ENCODE measurements at places on chromosomes 2 and 18. TPM values are rescaled to one million over a fixed set of nuclear protein-coding genes. Genes with fewer than 3 reads are reported as not detected.

GRCh38 chr2:13681936-13682335, 950.6 kb upstream of the LRATD1 start:
- DNase-seq, result no peak

- DNase-seq, result no peak
Observed at GRCh38 chr2:168165397-168165796, 82.0 kb downstream of the STK39 start.

- DNase-seq, result no peak
Observed at GRCh38 chr2:179655627-179656026, 205.8 kb downstream of the ZNF385B start.

GRCh38 chr18:50301074-50301473, 13.6 kb upstream of the CXXC1 start:
- DNase-seq, result no peak

DNA sequence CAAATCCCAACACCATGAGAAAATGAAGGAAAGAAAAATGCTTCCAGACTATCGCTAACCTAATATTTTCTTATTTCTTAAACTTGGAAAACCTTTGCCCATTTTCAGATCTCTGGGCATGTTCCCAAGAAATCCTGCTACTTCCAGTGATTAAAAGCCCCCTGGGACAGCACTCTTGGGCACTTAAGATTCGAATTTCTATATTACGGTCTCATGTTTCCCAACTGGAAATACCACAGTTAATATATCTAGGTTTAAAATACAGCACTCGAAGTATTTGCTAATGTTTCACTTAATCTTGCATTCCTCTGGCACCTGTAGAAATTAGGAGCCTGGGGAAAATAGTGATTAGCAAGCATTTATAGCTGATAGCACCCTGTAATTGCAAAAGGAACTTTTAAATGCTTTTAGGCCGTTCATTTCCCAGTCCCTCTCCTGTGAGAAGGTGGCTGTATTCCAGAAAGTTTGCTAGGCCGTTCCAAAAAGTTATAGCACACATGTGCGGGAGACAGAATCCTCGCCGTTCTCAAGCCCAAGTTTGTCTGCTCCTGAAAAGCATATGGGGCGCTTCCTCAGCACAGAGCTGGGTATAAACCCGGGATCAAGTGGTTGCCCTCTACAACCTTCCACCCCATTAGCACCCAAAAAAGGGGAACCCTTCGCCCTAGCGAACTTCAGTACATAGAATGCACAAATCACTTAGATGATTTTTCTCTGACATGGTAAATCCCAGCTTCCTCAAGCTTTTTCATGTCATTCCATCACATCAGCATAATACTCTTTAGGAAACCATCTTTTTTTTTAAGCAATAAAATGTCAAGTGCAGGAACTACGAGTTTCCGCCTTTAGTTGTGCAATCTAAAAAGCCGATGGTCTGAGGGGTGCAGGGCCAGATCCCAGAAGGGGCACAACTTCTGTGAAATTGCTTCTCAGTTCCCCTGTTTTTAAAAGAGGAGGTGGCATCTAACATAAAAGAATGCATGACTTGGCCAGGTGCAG, 60.6 kb downstream of the DIPK1C start:
- no peak for DNase-seq

GRCh38 chr2:126304154-126304553, 351.8 kb upstream of the GYPC start:
- DNase-seq, result no peak

DNA sequence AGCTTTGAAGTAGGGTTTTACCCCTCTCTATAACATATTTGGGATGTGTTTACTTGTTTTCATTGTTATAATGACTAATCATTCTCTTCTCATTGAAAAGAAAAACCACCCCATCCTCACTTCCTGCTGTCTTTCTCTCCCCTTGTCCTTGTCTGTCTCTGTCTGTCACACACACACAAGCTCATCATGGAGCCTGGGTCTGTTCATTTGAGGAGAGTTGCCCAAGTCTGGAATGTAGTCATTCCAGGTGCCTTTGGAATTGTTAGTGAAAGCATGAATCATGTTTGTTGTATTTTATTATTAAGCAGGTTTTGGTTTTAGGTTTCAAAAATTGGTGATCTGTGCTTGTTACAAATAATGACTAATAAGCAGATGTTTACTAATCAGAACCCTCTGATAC, 133.5 kb upstream of the IL1R2 start:
- no peak for DNase-seq

DNA sequence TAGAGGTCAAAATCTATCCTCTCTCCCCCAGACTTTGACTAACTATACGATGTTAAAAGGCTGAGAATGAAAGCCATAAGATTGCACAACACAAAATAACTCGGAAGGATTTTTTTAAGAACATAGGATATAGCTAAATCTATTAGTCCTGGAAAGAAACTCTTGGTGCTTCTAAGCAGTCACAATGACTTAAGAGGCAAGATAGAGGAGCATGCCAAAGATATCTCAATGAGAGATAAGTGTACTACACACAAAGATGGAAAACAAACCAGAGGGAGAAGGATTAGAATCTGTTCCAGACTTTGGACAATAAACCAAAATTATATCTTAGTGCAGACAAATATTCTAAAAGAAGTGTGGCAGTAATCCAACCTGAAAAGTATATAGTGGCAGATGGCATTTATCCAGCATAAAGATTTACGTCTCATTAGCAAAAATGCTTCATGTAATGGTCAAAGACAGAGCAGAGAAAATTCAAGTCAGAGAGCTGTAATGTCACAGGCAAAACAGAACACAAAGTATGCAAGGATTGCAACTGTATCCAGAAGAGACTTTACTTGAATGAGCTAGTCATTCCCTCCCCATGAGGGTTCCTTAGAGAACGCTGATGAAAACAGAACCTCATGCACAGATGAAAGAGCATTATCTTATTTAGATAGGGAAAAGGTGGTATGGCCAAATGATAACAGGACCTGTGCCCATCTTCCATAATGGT, 28.8 kb upstream of the EVA1A start:
- DNase-seq, result no peak

DNA sequence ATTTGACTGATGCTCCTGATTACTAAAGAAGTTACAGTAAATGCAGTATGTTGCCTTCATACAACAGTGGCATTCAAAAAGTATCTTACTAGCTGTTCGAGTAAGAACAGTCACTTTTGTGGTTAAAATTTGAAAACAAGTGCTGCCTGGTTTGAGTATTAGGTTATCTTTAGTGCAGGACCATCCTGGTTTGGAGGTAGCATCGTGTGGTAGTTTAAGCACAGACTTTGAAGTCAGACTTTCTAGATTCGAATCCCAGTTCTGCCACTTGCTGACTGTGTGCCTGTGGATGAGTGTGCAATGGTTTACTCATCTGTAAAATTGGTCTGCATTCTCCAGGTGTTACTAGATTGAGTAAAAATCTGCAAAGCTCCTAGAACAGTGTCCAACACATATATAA, 96.8 kb downstream of the SGPP2 start:
- DNase-seq, result no peak

- no peak for DNase-seq
Observed at GRCh38 chr2:174059884-174060244, 94.7 kb upstream of the SP3 start.

- no peak for DNase-seq
Observed at GRCh38 chr2:216352653-216353270, 19.5 kb downstream of the MARCHF4 start.

DNA sequence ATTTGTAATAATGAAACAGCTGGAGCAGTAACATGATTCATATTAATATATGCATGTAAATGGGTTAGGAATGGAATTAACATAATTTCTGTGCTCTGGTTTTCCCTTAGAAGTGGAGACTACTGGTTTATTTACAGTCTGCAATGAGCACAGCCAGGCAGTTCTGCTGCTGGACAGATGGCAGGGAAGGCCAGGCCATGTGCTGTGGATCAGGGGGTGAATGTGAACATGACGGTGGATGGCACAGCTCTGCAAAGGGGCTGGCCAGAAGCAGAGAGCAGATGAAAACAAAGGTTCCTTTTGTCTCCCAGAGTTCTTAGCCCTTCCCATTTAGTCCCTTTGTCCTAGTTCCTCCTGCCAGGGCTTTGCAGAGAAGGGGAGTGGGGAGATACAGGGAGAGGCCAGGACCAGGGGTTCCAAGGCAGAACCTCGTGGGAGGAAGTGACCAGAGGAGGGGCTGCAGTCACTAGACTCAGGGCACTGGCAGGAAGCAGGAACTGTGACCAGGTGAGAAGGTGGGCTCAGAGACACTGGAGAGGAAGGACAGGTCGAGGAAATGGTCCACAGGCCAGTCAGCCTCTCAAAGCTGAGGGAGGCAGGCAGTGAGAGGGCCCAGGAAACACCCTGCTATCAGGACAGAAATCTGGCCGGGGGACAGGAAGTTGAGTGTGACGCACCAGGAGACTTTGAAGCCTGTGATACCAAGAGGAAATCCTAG, 112.9 kb upstream of the ATP8B1 start:
- DNase-seq, result no peak

DNA sequence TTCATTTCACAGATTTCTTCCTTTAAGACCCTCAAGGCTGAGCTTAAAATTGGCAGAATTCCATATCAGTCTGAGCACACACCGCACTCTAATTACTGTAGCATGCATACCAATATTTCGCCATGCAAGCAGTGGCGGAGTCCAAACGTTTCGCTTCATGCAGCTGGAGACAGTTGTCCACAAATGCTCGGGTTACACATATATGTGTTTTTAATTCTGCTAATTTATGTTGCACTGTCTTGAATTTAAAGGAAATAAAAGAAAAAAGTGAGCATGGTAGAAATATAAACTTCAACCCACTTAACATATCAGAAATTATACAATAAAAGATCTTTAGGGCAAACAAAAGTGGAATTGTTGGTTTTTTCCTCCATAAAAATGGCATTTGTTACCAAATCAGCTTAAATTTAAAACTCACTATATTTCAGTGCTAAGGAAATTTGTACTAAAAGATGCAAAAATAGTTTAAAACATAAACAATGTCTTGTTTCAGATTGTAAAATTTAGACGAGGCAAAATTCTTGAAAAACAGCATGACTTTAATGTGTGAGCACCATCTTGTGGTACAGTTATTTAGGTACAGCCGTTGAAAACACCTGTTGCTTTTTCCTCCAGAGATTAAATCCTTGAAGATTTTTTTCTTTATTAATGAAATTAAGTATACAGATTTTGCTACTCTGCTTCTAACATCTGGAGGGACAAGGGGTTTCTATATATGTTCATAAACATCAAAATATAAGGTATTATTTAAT, 24.1 kb upstream of the KANSL1L start:
- no peak for DNase-seq

- DNase-seq, result no peak
Observed at GRCh38 chr2:178700922-178701342, 106.3 kb downstream of the TTN start.

DNA sequence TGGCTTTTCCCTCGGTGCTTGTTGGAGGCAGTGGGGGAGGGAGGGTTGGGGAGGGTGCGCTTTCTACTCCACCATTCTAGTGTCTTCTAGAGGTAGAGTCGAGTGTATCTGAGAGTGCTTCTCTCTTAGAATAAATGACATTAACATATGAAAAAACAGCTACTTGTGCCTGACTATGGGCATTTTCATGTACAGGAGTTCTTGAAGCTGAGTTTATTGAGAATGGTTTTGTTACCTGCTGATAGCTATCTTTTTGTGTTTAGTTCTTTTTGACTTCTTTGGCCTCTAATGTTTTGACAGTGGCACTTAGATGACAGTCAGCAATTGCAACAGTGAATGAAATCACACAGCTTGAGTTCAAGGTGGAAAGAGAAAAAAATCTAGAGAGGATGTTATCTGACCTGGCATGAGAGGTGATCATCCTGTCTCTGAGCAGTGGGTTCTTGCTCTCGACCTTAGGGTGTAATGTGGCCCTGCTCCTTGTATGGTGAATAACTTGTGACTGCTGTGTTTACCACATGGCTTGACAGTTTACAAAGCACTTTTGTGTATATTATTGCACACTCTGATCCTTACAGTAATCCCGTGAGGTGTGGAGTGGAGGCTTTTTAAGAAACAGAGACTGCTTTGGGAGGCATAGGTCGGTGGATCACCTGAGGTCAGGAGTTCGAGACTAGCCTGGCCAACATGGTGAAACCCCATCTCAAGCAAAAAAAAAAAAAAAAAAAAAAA, 86.7 kb downstream of the AGAP1 start:
- no peak for DNase-seq

DNA sequence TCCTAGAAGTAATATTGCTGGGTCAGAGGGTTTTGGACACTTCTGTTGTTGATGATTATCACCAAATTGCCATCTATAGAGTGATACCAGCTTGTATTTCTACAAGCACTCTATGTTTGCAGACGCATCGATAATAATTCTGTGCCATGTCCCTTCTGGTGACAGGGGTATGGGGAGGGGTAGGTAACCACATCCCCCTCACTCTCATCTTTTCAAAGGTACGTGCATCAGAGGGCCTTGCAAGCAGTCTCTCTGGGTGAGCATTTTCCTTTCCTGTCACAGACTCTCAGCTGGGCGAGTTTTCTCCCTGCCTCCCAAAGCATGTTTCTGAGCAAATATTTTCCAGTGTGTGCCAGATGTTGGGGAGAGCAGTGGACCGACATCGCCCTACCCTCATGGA, 98.0 kb downstream of the SMAD7 start:
- no peak for DNase-seq

- no peak for DNase-seq
Observed at GRCh38 chr2:43634604-43635306, 2.3 kb upstream of the PLEKHH2 start.

DNA sequence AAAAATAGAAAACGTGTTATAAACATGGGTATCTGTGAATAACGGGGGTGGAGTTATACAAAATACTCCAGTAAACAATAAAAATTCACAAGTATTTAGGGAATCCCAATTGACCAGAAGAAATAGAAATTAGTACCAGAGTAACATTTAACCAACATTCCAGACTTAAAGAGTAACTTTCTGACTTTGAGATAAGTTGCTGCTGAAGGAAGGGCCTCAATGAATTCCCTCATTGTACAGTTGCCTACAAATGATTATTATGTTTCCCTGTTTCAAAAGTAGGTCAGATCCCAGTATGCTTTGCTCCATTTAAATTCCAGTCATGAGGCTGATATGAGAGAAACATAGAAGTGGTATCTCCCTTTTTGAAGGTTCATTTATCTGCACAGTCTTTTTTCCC, 88.3 kb upstream of the KCNH7 start:
- no peak for DNase-seq

GRCh38 chr2:122108186-122108585, 352.7 kb downstream of the TSN start:
- DNase-seq, result no peak

Gene CCDC102B
- total RNA-seq, result 3.0 TPM

Gene ALK
- total RNA-seq, result not detected

Gene CHST9
- not detected for total RNA-seq

Gene ABCB11
- total RNA-seq, result not detected

Gene RSAD2
- 3.9 TPM for total RNA-seq

Gene INSIG2
- total RNA-seq, result 7.3 TPM

Gene RUFY4
- 0.78 TPM for total RNA-seq

Gene FAM237A
- total RNA-seq, result not detected

Gene PLA2R1
- not detected for total RNA-seq

Gene DQX1
- total RNA-seq, result not detected
